ENCODE measurements at places on chromosomes 1 and 21.

GRCh38 chr1:159211331-159212136, 6.9 kb downstream of the ACKR1 start:
- DNase-seq: no peak

GRCh38 chr1:112877750-112878149, 78.2 kb downstream of the SLC16A1 start:
- DNase-seq: no peak

GRCh38 chr21:43983860-43984420, 28.2 kb upstream of the TRAPPC10 start:
- DNase-seq: no peak

DNA sequence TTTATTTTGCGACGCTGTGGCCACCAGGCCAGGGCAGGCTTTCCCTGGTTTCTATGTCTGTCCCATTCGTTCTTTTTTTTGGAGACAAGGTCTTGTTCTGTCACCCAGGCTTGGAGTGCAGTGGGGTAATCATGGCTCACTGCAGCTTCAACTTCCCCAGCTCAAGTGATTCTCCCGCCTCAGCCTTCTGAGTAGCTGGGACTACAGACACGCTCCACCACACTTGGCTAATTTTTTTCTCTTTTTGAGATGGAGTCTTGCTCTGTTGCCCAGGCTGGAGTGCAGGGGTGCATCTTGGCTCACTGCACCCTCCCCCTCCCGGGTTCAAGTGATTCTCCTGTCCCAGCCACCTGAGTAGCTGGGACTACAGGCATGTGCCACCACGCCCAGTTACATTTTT, 43.4 kb upstream of the WNT4 start:
- no peak for DNase-seq

GRCh38 chr21:34110594-34111202, 37.3 kb downstream of the MRPS6 start:
- no peak for DNase-seq

GRCh38 chr1:92307980-92308379, 9.1 kb downstream of the RPAP2 start:
- no peak for DNase-seq

DNA sequence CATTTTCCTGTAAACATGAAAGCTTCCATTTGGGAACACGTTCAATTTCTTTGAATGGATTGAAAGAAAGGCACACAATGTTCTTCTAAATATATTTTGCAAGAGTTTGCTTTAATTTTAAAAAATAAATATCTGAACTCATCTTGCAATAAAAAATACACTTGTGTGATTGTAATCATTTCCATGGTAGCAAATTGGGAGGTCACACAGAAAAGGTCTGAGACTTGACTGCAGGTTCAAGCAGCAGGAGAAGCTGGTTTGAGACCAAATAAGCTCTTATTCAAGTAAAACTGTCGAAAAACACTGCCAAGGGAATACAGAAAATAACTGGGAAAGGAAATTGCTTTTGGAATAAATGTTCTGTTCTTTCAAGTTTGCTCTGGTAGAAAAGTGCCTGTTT, 498.9 kb downstream of the ADGRL2 start:
- no peak for DNase-seq

DNA sequence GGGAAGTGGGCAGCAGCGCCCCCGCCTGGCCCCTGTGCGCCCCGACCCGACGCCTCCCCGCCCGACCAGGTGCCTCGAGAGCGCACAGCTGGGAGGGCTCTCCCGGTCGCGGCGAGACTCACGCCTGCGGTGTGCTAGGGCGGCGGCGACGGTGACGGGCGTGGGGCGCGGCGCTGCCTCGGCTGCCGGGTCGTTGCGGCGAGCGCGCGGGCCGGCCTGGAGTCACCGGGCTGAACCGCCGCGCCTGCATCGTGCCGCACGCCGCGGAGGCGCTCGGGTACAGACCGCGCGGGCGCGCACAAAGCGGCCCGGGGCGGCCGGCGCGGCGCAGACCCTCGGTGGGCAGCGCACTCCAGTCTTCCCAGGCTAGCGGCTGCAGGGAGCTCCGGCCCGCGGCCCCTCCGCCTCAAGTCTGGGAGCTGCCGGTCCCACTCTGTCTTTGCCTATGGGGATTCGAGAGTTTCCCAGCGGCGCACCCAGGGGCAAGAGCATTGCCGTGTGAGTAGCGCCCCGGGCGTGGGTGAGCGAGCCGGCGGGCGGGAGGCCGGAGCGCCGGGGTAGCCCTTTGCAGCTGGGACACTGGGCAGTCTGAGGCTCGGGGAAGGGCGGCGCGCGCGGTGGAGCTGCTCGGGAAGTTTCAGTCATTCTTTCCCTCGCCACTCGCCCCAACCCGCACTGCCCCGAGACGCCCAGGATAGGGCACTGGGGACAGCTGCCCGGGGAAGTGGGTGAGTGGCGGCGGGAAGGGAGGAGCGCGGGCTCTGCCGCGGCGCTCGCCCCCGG, at the start of gene SLC35F3:
TSS of gene SLC35F3 (plus strand) at position 44 of the 783 bp plus-strand sequence.
- no peak for DNase-seq

- no peak for DNase-seq
These were observed 32.3 kb downstream of the TMEM63A start for GRCh38 chr1:225849925-225850324.
